Myocyte (in vitro differentiated cells): ENCODE measurements at places on chromosomes 7 and 10.
A peak's percentile ranks its signal among the peaks of the same experiment; 100 is the strongest.

DNA sequence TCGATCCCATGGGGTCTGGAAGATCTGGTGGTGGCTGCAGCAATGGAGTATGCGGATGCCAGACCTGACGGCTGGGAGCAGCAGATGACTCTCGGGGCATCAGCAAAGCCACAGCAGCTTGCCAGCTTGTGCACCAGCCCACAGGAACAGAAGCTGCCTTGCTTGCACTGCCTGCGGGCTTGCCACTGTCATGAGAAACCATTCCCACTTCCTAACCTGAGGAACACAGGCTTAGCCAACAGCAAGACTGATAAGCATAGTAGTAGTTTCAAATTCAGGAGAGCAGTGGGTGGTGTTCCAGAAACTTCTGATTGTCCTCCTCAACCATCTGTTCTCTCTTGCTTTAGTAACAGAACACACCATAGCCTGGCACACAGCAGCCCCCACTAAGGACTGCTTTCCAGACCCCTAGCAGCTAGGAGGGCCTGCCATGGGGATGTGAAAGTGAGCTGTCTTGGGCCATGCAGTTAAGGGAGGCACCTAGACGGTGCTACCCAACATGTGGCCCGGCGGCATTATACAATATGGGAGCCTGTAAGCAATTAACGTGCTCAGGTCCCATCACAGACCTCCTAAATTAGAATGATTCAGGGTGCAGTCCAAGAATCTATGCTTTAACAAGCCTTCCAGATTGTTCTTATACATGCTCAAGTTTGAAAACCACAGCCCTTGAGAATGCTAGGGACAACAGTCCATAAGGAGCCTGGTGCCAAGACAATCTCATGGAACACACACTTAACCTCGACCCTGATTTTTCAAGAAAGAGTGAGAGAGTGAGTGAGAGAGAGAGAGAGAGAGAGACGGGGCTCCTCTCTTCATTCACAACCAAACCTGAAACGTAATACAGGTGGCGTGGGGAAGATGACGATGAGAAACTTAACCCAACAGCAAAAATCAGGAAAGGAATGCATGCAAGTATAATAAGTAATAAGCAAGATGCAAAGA, 7.1 kb downstream of the ANXA11 start:
- peak; percentile 84 for DNase-seq

GRCh38 chr7:7718492-7718891, at the start of gene RPA3:
Gene RPA3, minus strand, starts transcription at chr7:7718607. Its CDS starts 78,189 bp downstream, at chr7:7640418.
- DNase-seq = no peak

DNA sequence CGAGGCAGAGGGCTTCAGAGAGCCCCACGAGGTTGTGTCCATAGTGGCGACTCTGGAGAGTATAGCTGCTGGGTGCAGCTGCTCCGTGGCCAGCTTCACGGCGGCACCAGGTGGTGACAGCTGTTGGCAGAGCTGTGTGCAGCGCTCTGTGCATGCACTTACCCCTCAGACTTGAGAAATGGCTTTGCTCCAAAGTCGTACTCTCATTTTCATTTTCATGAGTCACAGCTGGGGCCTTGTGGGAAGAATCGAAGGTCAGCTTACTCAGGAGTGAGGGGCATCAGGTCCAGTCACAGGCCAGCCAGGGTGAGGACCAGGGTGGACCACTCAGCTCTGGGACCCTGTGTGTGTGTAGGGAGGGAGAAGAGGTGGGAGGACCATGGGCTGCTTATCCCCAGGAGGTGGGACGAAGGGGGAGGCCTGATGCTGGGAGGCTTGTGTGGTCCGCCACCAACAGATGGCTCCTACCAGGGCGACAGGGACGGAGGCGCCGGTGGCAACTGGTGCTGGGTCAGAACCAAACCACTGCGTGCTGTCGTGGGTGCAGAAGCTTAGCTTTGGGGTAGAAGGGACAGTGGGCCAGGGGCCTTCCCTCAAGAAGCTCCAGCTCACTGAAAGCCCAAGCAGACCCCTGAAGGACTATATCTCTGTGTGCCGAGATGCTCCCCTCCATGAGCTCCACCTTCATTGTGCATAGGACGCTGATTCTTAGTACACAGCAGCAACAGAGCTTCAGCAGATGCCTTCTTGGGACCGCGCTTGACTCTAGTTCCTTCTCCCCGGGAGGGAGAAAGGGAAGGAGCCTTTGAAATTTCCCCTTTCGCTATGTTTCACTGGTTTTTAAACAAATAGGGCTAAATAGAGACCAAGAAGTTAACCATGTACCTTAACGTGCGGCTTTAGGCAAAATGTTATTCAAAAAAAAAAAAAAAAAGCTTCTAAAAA, 225.0 kb downstream of the CELF2 start:
- DNase-seq = peak; percentile 97

DNA sequence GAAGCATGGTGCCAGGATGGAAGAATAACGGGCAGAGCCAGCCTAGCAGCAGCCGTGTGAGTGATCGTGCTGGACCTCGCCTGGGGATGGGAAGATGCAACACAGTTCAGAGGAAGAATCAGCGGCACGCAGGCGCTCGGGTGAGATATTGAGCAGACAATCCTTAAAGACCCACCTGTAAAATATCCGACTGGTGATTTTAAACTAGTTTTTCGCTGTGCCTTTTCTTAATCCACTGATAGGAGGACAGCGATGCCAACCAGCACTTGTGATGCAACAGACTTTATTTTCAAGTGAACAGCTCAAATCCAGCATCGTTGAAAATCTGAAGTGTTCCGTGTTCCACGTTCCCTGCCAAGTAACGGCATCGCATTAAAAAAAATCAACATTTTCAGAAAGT, 214.7 kb downstream of the TEX36 start:
- no peak for DNase-seq

- DNase-seq = no peak
Observed at GRCh38 chr7:128055637-128056036, 24.4 kb upstream of the LRRC4 start.
